ENCODE measurements at places on chromosomes 5 and 9.

- peak; percentile 50 for DNase-seq
Measured at GRCh38 chr9:130107234-130107861, 53.6 kb downstream of the GPR107 start.

GRCh38 chr5:22541037-22541436 lies 312.1 kb downstream of the CDH12 start:
- no peak for DNase-seq

DNA sequence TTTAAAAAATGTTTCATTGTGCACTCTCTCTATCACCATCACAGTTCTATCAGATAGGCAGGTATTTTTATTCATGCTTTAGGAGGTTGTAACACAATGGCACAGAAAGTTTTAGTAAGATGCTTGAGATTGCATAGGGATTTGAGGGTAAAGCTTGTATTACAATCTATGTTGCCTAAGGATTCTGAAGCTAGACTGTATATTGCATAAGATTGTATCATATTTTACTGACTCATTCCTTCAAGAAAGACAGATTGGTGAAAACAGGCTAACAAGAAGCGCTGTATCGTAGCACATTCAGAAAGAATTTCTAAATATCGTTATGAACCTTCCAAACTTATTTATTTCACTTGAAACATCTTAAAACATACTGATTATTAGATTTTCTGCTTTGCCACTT lies 577.7 kb downstream of the EBF1 start:
- peak; percentile 38 for DNase-seq

DNA sequence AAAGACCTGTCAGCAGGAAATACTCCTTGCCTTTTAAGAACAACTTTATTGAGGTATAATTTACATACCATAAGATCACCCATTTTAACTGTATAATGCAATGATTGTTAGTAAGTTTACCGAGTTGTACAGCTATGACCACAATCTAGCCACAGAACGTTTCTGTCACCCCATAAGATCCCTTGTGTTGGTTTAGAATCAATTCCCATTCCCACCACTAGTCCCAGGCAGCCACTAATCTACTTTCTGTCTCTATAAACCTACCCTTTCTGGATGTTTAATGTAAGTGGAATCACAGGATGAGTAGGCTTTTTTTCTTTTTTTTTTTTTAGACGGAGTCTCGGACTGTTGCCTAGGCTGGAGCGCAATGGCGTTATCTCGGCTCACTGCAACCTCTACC lies 4.4 kb downstream of the GPR107 start:
- no peak for DNase-seq

- DNase-seq: no peak
Measured at GRCh38 chr5:158606233-158606632, 493.5 kb downstream of the EBF1 start.

- DNase-seq: no peak
Measured at GRCh38 chr9:69195668-69196067, 21.6 kb downstream of the TJP2 start.

GRCh38 chr9:2821855-2822254 lies 22.0 kb downstream of the PUM3 start:
- no peak for DNase-seq

- DNase-seq: peak; percentile 43
Measured at GRCh38 chr9:120877276-120878034, 467 bp upstream of the PHF19 start.

DNA sequence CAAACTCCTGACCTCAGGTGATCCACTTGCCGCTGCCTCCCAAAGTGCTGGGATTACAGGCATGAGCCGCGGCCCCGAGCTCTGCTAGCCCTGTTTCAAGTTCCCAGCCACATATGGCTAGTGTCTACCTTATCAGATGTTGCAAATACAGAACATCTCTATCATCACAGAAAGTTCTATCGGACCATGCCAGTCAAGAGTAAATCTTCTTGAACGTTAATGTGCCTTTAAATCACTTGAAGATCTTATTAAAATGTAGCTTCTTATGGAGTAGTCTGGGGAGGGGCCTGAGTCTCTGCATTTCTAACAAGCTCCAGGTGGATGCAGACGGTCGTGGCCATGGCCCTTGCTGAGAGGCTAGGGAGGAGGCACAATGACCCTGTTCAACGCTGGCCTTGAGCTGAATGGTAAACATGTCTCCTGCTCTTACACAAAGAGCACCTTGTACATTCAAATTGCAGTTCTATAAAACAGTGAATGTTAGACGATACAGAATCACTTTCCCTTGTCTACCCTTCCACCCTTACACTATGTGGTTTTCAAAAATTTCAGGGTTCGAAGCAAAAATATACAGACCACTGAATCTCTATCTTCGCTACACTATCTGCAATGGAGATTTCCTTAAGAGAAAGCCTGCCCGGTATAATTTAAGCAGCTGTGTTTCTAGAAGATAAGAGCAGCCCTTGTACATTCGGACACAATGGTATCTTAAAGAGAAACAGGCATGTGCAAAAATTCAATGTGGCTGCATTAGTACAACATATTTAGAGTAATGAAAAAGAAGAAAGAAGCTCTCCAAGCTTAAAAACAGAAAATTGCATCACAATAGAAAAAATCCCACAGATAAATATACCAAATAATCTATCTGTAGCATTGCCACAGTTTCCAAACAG lies 114.1 kb downstream of the FRMD3 start:
- no peak for DNase-seq

DNA sequence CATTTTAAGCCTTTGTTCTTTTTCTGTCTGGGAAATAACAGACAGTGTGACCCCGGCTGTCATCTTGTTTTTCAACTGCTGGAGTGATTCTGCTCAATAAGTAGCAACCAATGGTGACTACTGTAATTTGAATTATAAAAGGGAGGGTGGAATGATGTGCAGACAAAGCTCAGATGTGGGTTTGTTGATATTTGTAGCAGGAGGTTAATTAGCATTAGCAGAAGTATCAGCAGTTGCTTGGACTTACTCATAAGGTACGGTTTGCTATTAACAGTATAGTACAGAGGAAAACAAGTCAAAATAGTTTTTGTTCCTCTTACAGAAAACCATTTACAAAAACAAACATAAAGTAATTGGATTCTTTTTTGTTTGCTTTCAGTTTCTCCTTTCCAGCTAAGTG lies 140.4 kb downstream of the TUSC1 start:
- DNase-seq: no peak

DNA sequence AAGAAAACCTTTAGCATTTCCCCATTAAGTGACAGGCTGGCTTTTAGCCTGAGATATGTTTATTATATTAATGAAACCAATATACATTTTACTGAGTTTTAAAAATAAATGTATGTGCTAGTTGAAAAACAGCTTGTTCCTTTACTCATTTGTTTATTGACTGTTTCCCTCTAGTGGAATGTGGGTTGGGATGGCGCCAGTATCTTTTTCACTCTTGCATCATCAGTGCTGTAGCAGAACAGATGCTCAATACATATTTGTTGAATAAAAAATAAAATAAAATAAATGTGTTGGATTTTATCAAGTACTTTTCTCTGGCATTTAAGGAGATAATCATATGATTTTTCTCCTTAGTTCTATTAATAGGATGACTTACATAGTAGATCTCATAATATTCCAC lies 43.0 kb downstream of the FSTL4 start:
- DNase-seq: no peak

GRCh38 chr9:98607152-98607551 lies 101.6 kb downstream of the GABBR2 start:
- no peak for DNase-seq

DNA sequence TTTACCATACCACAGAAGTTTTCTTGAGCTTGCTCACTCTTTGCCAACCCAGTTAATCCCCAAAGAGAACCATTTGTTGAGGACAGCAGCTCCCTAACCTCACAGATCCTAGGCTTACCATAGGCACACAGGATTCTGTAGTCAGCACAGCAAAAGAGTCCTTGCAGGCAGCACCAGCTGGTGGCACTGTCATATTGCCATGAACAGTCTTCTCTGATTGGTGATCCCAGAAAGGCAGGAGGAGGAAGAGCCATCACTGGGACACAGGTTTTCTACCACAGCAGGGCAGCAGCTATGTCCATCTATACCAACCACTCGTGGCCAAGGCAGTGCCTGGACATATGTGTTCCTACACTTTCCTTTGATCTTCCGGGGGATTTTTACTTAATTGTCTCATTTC lies 297.1 kb upstream of the CD180 start:
- DNase-seq: no peak

DNA sequence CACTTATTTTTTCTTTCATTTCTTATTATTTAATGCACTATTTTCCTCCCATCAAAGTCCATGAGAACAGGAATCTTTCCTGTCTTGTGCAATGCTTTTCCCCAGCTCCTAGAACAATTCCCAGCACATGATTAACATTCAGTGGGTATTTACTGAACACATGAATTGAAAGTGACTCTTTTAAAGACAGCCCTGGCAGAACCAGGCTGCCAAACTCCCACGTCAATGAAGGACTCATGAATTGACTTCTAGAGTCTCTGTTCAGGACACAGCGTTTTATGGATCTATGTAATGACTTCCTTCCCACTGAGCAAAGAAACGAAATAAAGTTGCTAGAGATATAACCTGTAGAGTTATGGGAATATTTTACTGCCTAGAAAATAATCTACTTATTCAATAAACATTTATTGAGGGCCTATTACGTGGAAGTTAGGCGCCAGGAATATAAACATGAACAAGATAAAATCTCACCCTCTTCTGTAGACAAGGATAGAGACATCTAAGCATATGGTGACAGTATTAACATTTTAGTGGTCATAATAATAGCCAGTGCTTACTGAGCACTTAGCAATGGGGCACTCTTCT lies 485.9 kb upstream of the KLF4 start:
- no peak for DNase-seq

GRCh38 chr5:124132843-124133242 lies 613.6 kb downstream of the ZNF608 start:
- no peak for DNase-seq

GRCh38 chr9:108766626-108767161 lies 89.1 kb downstream of the ACTL7B start:
- DNase-seq: peak; percentile 3

DNA sequence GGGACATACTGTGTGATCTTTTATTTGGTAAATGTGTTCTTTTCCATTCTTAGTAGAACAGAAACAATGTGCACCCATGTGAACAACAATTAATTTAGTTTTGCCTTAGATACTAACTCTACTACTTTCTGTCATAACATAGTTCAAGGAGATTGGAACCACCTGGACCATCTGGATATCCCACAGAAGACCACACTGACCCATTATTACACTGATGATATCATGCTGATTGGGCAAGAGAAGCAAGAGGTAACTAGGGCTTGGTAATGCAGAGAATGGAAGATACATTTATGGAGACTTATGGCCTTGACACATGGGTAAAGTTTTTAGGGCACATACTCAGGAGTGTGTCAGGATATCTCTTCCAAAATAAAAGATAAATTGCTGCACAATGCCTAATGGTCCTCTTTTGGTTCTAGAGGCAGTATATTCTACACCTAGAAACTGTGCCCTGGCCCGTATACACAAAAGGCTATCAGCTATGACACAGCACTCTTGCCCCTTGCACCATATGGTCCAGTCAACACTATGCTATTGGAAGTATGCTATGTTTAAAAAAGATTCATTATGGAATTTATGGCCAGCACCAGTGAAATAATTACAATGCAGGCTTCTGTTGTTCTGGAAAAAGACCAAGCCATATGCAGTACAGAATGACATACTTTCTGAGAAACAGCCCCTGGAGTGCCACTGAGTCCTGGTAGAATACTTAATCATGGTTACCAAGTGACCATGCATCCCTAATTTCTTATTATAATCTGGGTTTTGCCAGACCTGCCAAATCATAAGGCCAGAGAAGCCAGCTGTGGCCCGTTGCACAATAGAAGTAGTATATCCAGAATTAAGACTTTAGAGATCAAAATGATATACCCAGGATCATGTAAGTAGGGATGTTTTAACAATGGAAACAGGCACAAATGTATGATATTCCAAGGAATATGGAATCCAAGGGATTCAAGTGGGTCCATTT lies 41.6 kb upstream of the MROH2B start:
- no peak for DNase-seq

GRCh38 chr5:175861337-175862130 lies 9.8 kb upstream of the CPLX2 start:
- DNase-seq: no peak

- no peak for DNase-seq
Measured at GRCh38 chr5:175032741-175033151, 308.4 kb downstream of the MSX2 start.

GRCh38 chr9:113223963-113224362 lies 2.6 kb downstream of the SLC31A1 start:
- DNase-seq: no peak

DNA sequence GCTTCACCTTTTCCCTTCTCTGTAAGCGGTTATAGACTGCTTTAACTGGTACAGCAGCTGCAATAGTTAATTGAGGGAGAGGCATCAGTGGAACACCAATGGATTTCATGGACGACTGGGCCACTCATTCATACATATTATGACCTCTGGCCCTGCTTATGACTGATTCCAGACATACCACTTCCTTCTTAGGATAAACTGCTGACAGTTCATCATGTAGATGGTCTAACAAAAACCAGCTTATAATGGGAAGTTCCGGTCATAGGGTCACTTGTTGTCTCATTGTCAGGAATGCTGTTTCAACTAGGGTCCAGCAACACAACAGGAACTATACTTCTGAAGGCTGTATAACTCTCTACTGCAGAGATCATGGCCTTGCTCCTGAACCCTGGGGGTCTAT lies 265.2 kb upstream of the RASA1 start:
- DNase-seq: no peak

GRCh38 chr9:123757547-123757946 lies 172.4 kb downstream of the DENND1A start:
- DNase-seq: no peak

- no peak for DNase-seq
Measured at GRCh38 chr5:54257366-54258118, 52.8 kb downstream of the ARL15 start.

DNA sequence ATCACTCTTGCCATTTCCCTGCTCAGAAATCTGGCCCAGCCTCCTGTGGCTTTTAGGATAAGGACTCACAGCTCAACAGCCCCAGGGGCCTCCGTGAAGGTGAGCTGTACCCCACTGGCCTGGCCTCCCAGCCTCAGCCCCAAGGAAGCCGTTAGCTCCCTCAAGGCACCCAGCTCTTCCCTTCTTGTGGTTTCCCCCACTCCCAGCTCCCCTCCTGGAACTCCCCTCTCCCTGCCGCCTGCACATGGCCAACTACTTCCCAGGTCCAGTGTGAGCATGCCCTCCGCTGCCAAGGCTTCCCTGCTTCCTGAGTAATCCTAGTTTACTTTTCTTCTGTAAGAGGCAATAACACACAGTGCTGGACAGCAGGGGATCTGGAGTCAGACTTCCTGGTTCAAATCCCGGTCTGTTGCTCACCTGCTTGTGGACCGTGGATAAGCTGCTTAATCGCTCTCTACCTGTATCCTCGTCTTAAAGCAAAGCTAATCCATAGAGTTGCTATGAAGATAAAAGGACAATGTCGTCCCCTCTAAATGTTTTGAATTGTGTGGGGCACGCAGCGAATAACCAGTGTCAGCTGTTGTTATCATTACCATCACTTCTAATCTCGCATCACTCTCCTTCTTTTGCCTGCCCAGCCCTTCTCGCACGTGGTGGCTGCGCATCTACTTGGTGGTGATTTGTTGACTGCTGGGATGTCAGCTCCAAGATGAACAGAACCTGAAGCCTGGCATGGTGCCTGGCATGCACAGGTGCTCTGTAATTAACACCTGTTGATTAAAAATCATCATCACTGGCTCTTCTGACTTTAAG lies 86.6 kb downstream of the C5orf15 start:
- DNase-seq: no peak

- DNase-seq: no peak
Measured at GRCh38 chr5:170681013-170681433, 102.5 kb upstream of the GABRP start.

GRCh38 chr5:32928761-32929160 lies 217.6 kb downstream of the NPR3 start:
- no peak for DNase-seq

GRCh38 chr5:61440596-61440995 lies 108.5 kb downstream of the ZSWIM6 start:
- no peak for DNase-seq

Measured in CD14-positive monocyte (primary cell).